Activated naive CD8-positive, alpha-beta T cell treated with anti-CD3 and anti-CD28 coated beads for 36 hours (primary cell): ENCODE measurements at places on chromosomes 7 and 10. TPM values are rescaled to one million over a fixed set of nuclear protein-coding genes. Genes with fewer than 3 reads are reported as not detected.

GRCh38 chr10:79342811-79343561 lies 4.3 kb upstream of the PPIF start:
- H3K36me3 ChIP-seq: peaks cover 1% of the 10 kb centered on the region
- H3K27me3 ChIP-seq: no peaks in the 10 kb centered on the region
- H3K4me1 ChIP-seq: peaks cover 8% of the 10 kb centered on the region
- no peak overlapping the region for H3K4me3 ChIP-seq

Gene MASTL
- 33.6 TPM for total RNA-seq

DNA sequence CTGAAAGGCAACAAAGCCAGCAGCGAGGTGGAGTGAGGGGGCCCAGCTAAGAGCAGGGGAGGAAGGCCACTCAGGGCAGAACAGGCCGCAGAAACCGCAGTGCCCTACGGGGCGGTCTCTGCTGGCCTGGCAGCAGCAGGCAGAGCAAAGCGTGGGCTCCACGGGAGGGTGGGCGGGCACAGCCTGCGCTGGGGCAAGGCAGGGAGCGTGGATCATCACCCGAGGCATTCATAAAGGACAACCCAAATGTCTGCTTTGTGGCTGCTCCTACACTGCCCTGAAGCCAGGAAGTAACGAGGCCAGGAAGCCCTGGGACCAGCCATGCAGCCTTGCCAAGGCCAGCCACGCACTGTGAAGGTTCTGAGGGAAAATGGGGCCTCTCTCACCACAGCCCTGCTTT lies 127.5 kb downstream of the MAD1L1 start:
- no peak for DNase-seq
- H3K4me1 ChIP-seq: peaks cover 28% of the 10 kb centered on the region
- H3K36me3 ChIP-seq: peaks cover 13% of the 10 kb centered on the region

Gene CLDN4
- 0.33 TPM for total RNA-seq

DNA sequence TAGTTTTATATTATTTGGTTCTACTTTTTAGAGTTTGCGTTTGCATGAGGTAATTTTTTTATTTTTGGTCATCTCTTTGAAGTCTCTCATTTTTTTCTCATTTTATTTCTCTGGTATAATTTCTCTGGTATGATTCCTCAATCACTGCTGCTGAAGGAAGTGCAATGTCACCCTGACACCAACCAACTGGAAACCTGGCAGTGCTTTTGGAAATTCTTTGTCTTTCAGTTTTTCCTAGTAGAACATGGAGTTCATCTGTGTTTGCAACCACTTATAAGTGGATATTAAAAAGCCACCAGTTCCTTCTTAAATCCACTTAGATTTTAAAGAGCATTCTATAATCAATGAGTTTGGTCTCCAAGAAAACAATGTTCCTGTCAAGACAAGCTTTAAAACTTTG lies 291.8 kb downstream of the PRKG1 start:
- no peak overlapping the region for H3K4me3 ChIP-seq
- no peak overlapping the region for H3K27ac ChIP-seq
- no peaks in the 10 kb centered on the region for H3K36me3 ChIP-seq
- no peaks in the 10 kb centered on the region for H3K4me1 ChIP-seq

Gene TMEM184A
- total RNA-seq: 0.22 TPM

DNA sequence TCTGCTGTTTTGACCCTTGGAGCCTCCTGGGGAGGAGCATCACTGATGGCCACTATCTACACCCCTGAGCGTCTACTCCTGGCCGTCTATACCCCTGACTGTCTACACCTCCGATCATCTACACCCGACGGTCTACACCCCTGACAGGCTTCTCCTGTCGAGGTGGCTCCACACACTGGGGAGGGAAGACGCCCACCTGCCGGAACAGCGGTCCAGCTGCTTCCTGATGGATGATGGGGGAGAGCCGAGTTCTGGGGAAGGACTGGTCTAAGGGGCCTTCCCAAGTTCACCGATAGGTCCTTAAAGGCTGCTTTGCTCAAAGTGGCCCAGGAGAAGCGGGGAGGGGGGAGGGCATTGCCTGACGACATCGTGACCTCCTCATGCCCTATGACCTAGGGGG lies 39.4 kb downstream of the GBX1 start:
- no peaks in the 10 kb centered on the region for H3K4me1 ChIP-seq
- no peak overlapping the region for H3K27ac ChIP-seq
- DNase-seq: no peak

- peaks cover 2% of the 10 kb centered on the region for H3K36me3 ChIP-seq
- H3K4me1 ChIP-seq: peaks cover 16% of the 10 kb centered on the region
- no peak for DNase-seq
- H3K27ac ChIP-seq: no peak overlapping the region
Measured at GRCh38 chr10:33211106-33211878, 123.2 kb downstream of the NRP1 start.

DNA sequence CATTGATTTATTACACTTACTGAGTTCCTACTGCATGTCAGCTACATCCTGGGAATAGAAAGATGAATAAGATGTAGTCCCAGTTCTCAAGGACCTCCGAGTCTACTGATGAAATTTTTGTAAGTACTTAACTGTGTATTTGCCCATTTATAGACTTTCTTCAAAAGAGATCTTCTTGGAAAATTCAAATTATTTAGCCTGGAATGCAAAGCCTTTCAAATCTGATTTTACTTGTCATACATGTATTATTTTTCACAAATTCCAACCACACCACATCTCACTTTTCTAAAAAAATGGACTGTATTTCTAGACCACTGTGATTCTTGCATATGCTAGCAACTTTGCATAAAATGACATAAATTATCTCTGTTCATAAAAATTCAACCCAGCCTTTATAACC lies 581.3 kb downstream of the ATRNL1 start:
- no peak for DNase-seq
- no peaks in the 10 kb centered on the region for H3K4me1 ChIP-seq
- no peaks in the 10 kb centered on the region for H3K36me3 ChIP-seq

Gene RTKN2
- total RNA-seq: 1.1 TPM

DNA sequence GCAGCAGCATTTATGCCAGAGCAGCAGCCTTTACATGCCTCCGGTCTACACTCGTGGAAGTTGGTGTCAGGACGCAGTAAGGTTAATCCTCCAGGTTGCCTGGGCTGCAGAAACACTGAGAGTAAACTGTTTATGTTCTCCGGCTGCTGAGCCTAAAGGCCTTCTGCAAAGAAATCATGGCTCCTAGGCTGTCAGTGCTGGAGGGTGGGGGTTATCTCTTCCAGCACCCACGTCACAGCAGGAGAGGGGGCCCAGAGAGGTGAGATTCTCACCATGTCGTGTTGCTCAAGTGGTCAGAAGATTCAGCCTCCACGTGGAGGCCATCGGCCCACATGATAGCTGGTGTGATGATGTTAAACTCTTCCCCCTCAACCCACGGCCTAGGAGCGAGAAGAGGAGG lies 41.2 kb downstream of the COL13A1 start:
- peaks cover 10% of the 10 kb centered on the region for H3K4me1 ChIP-seq
- DNase-seq: no peak
- H3K27me3 ChIP-seq: peaks cover 24% of the 10 kb centered on the region
- no peak overlapping the region for H3K27ac ChIP-seq
- H3K4me3 ChIP-seq: no peak overlapping the region

GRCh38 chr7:113519472-113519871 lies 399.3 kb downstream of the PPP1R3A start:
- no peak for DNase-seq
- H3K4me3 ChIP-seq: no peak overlapping the region
- no peak overlapping the region for H3K27ac ChIP-seq
- H3K4me1 ChIP-seq: no peaks in the 10 kb centered on the region
- no peaks in the 10 kb centered on the region for H3K36me3 ChIP-seq

- H3K36me3 ChIP-seq: no peaks in the 10 kb centered on the region
- DNase-seq: no peak
- H3K4me1 ChIP-seq: no peaks in the 10 kb centered on the region
Measured at GRCh38 chr10:76049581-76050290, 618.3 kb downstream of the LRMDA start.

GRCh38 chr10:86446987-86447386 lies 74.6 kb downstream of the WAPL start:
- peaks cover 54% of the 10 kb centered on the region for H3K36me3 ChIP-seq
- no peak for DNase-seq
- H3K27ac ChIP-seq: peak overlapping the region; percentile 75
- no peaks in the 10 kb centered on the region for H3K27me3 ChIP-seq
- H3K4me3 ChIP-seq: no peak overlapping the region

DNA sequence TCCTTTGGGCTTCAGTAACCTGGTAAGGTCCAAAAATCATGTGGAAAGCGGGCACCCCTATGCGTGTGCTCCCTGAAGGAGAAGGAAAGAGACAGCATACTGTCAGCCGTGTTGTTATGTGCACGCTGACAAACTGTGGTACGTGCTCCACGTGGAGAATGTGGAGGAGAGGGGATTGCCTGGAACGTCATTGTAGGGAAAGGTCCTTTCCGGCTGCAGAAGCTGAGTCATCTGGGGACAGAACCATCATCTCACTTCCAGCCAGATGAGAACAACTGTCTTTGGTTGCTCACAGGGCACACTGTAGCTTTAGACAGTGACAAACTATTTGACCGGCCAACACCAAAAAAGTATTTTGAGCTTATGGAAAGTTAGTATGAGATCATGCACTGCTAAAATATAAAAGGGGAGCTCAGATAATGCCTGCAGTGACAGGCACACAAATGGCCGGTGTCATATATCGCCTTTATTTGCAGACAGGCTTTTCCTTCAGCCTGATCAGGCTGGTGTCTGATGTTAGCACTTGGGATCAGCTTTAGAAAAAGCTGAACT lies 38.8 kb upstream of the GRB10 start:
- no peak overlapping the region for H3K27ac ChIP-seq
- H3K27me3 ChIP-seq: no peaks in the 10 kb centered on the region
- no peak overlapping the region for H3K4me3 ChIP-seq
- H3K4me1 ChIP-seq: peaks cover 2% of the 10 kb centered on the region

Gene RAB18
- 61.4 TPM for total RNA-seq

Gene ANKRD7
- total RNA-seq: 1.6 TPM

DNA sequence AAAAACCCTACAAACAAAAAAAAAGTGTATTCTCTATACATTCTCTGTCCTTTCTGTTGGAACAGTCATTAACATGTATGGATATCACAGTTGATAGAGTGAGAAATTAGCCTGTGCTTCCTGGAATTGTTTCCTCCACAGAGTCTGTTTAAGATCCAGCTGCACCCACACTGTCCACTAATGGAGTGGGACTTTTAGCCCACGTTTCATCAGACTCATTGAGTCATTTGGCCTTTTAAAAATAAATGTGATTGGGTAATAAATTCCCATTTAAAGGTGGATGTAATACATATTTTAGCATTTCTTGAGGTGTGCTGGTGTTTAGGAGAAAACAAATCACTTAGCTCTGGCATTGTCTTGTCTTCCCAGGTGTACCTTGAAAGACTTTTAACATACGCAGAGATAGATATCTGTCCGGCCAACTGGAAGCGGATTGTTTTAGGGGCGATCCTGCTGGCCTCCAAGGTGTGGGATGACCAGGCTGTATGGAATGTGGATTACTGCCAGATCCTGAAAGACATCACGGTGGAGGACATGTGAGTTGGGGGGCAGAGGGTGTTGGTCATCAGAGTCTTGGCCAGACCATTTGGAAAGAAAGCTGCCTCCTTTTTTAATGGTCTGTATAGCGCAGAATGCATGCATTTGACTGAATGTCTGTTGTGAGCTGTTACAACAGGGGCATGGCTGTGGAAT lies 52.3 kb upstream of the GJD4 start:
- no peak overlapping the region for H3K27ac ChIP-seq
- no peak for DNase-seq
- peaks cover 5% of the 10 kb centered on the region for H3K4me1 ChIP-seq
- peaks cover 9% of the 10 kb centered on the region for H3K36me3 ChIP-seq
- H3K27me3 ChIP-seq: no peaks in the 10 kb centered on the region

DNA sequence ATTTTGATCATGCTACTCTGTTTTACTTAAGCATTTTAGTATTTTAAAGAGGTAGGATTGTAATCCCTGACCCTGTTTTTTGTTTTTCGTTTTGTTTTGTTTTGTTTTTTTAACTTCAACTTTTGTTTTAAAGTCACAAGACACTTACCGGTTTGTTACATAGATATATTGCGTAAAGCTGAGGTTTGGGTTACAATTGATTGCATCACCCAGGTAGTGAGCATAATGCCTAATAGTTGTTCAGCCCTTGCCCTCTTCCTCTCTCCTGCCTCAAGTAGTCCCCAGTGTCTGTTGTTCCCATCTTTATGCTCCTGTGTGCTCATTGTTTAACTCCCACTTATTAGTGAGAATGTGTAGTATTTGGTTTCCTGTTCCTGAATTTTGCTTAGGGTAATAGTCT lies 93.1 kb upstream of the TEX47 start:
- H3K36me3 ChIP-seq: no peaks in the 10 kb centered on the region
- no peak for DNase-seq
- peaks cover 8% of the 10 kb centered on the region for H3K27me3 ChIP-seq
- H3K27ac ChIP-seq: no peak overlapping the region
- no peak overlapping the region for H3K4me3 ChIP-seq
